ENCODE measurements at places on chromosomes 6 and 20.

DNA sequence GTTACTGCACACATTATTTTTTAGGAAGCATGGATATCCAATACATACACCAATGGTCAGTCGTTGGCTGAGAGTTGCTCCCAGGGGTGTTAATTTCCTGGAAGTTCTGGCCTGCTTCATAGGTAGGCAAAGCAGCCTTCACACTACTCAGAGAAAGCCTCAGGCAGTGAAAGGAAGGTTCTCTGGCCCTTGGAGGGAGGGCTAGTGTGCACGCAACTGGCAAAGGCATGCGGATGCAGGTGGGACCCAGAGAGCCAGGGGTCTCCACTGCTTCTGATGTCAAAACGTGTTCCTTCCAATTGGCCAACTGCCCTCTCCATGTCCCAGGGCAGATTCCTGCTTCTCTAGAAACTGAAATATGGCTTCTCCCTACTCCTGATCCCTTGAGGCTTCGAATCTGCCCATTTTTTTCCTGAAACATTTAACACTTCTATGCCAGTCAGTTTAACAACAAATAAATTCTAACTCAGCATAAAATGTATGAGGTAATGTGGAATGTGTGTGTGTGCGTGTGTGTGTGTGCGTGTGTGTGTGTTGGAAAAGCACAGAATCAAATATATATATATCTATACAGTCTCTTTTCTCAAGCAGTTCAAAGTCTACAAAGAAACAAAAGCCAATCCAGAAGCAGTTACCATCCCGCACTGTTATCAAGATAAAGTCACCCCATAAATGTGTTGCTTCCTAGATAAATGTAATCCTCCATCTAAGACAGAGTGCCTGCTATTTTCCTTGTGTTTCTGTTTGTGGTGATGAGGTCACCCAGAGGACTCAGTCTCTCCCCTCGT is 94.0 kb upstream of the HIVEP1 start:
- no peak for DNase-seq

GRCh38 chr20:22652681-22653588 is 68.6 kb upstream of the FOXA2 start:
- DNase-seq, result no peak

GRCh38 chr6:136424901-136425300 is 125.3 kb downstream of the MAP7 start:
- DNase-seq, result no peak

DNA sequence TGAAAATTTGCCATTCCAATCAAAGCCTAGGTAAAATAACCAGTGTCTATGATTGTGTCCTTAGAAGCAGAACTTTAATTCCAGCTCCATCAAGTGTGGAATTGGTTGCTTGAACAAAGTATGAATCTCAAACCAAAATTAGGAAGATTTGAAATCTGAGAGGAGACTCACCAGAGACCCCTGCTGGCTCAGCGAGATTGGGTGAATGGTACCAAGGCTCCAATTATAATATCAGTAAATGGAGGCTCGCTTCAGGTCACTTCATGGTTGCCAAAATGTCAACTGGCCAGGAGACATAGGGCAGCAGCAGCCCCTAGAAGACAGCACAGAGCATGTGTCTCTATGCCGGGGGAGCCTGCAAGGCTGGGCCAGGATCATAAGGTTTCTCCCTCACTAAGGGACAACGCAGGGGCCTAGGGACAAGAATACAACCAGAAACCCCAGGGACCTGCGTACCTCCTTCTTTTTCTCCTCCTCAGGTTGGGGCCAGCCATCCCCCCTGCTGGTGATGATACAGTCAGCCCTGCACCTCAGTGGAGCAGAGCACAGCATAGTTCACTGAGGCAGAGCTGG is 14.0 kb downstream of the RBL1 start:
- DNase-seq, result peak; percentile 23

- DNase-seq, result no peak
Measured at GRCh38 chr6:100203400-100203799, 209.4 kb upstream of the MCHR2 start.

DNA sequence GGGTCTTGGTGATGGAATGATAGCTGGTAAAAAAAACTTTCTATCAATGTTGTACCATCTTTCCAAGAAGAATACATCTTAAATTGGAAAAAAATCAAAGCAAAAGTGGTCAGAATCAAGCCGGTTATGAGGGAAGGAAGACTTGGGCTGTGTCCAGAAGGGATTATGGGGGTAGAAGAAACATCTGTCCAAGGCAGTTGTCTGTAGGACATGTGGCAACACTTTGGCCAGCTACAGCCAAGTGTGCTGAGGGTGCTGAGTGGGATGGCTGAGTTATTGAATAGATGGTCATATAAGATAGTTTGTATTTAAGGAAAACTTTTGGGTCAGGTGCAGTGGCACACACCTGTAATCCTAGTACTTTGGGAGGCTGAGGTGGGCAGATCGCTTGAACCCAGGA is 38.4 kb downstream of the INSM1 start:
- no peak for DNase-seq

DNA sequence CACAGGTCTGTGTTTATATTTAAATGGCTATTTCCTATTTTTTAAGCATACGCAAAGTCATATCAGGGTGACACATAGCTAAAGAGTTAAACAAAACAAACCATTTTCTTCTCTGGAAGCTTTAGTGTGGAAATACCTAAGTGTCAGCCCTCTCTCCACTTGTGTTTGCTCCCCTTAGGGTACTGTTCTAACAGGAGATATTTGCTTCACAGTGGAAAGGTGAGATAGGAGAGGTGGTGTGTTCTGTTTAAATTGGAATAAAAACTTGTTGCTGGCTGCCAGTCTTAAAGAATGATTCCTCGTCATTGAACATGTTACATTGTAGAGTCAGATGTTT is 18.9 kb downstream of the PHACTR2 start:
- no peak for DNase-seq

DNA sequence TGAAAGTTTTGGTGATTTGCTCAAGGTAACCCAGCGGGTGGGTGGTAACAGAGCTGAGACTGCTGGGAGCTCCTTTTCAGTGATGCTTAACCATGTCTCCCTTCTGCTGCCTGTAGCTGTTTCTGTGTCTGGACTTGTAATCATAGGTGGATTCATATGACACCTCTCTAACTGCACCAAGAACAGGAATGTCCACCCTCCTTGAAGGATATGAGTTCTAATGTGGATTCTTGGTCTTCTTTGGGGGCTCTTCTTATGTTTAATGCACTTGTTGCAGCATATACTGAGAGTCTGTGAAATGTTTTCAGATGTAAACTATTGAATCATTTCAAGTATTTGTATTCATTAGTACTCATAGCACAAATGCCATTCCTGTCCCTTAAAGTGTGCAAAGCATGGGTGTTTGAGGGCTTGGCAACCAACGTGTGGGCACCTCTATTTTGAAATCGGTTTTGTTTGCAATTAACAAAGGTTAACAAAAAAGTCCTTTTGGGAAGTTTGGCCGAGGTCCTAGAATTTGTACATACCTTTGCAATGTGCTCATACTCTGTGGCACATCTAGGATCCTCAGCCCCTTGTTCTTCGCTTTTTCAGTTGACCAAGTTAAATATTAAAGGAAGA is 138.0 kb downstream of the SOX4 start:
- no peak for DNase-seq

DNA sequence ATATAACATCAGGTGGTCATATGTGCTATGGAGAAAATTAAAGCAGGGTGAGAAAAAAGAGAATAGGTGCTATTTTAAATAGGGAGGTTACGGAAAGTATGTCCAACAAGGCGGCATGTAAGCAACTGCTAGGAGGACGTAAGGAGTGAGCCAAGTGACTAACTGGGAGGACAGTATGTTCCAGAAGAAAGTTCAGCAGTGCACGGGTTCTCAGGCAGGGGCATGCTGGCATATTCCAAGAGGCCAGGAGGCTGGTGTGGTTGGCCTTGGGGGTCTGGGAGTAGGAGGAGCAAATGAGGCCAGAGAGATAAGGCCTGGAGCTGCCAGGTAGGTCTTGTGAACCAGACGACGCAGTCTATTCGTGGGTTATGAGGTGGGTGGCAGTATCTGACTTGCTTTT is 112.4 kb downstream of the ARMC2 start:
- no peak for DNase-seq

DNA sequence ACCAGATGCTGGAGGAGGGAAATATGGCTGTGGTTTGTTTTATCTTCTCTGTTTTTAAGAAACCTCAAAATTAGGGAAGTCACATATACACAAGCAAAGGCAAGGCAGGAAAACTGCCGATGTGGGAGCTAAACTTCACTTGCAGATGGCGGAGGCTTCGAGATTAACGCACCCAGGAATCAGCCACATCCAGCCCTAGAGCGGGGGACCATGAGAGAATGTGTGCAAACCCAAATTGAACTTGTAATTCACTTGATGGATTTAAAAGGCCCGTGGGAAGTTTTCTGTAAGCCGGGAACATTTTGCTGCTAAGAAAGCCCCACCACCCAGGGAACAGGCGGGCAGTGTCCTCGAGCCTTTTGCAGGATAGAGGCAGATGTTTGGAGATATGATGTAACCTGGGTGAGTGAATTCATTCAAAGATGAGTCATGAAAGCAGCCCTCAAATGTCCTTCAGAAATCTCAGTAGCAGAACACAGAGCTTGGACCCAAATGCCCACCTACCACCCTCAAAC is 39.9 kb downstream of the PREX1 start:
- peak; percentile 82 for DNase-seq

GRCh38 chr20:47677635-47678453 is 107.4 kb downstream of the SULF2 start:
- DNase-seq, result peak; percentile 69

DNA sequence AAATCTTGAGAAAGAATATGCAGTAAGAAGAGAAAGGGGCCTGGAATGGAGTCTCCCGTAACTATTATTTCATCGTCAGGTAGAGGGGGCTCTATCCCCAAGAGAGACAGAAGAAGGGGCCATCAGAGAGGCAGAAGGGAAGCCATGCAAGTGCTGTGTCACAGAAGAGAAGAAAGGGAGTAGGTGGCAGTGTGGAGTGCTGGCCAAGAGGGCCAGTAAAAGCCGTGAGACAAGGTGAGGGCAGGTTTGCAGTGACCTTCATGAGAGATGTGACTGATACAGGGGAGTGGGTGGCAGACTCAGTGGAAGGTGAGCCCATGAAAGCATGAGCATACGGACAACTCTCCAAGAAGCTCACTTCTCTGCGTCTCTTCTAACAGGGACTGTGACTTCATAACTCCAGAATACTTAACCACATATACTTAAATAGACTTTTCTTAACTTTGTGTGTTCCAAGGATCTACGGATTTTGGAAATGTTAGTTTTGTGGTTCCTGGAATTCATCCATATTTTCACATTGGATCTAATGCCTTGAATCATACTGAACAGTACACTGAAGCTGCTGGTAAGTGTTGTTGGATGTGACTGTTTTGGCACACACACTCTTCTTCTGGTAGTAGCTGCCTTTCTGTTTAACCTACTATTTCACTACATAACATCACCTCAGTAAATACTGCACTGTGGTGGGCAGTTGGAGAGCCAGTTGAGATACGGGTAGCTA is 15.6 kb downstream of the PM20D2 start:
- peak; percentile 13 for DNase-seq

All from common myeloid progenitor, CD34-positive (primary cell).